M059J (cell line): ENCODE measurements at places on chromosomes 5 and 9.

- peak; percentile 20 for DNase-seq
Measured at GRCh38 chr5:124783794-124784193, 37.4 kb upstream of the ZNF608 start.

- no peak for DNase-seq
Measured at GRCh38 chr5:159230657-159231056, 21.3 kb upstream of the RNF145 start.

- no peak for DNase-seq
Measured at GRCh38 chr5:43390471-43390870, 21.7 kb downstream of the CCL28 start.

DNA sequence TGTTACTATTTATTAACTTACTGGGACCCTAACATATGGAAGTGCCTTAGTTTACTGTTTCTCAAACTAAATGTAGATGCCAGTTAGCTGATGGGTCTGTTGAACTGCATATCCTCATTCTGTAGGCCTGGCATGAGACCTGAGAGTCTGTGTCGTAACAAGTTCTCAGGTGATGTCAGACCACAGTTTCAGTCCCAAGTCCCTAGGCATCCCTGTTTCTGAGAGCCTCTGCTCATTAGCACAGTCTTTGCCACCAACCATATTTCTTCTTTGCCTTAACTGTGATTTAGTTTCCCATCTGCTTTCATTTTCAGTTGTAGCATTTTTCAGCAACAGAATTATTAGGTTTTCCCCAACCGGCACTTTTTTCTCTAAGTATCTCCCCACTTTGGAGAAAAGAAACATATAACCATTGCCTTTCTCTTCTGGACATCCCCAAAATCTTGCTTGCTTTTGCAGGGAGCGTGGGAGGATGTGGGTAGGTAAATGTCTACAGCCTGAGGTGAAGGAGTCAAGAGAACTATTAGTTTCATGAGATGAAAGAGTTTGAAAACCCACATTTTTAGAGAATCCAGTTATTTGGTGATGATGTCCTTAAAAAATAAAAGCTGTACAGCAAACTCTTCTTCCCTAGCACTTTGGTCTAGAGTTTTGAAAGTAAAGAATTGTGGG is 74.6 kb downstream of the NUDT12 start:
- DNase-seq = no peak

GRCh38 chr9:126392662-126393371 is 66.2 kb downstream of the MVB12B start:
- no peak for DNase-seq

DNA sequence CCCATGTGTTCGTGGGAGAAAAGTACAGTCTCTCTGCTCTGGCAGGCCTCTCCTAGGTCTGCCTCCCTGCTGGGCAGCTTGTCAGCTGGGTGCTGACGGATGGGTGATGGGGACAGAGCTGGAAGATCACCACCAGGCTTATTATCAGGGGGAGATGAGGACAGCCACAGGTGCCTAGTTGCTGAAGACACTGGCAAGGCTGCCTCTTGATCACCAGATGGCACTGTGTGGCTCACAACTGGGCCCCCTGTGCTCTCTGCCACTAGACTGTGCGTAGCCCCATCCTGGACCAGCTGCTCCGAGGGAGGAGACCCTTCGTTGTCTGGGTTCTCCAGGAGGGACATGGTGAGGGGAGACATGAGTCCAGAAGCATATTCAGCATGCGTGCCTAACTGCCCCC is 73.0 kb downstream of the KIF24 start:
- no peak for DNase-seq

- DNase-seq = no peak
Measured at GRCh38 chr5:79932510-79933504, 58.3 kb downstream of the MTX3 start.
